Uterus (tissue), 4 donors: ENCODE measurements at places on chromosomes 4 and X. TPM values are rescaled to one million over a fixed set of nuclear protein-coding genes. Genes with fewer than 3 reads are reported as not detected.

The RPL10 gene
- 3,922 TPM for total RNA-seq

GRCh38 chrX:107734646-107735045 is 40.9 kb downstream of the TSC22D3 start:
- no peak overlapping the region for H3K4me3 ChIP-seq
- H3K36me3 ChIP-seq, result no peaks in the 10 kb centered on the region
- no peak for DNase-seq
- H3K27me3 ChIP-seq, result no peaks in the 10 kb centered on the region
- peak overlapping the region; percentile 50 for H3K27ac ChIP-seq
- H3K4me1 ChIP-seq, result peaks cover 4% of the 10 kb centered on the region

GRCh38 chr4:79851625-79852304 is 221.3 kb downstream of the ANTXR2 start:
- no peaks in the 10 kb centered on the region for H3K4me1 ChIP-seq
- H3K4me3 ChIP-seq, result no peak overlapping the region
- no peaks in the 10 kb centered on the region for H3K36me3 ChIP-seq
- H3K27ac ChIP-seq, result no peak overlapping the region

DNA sequence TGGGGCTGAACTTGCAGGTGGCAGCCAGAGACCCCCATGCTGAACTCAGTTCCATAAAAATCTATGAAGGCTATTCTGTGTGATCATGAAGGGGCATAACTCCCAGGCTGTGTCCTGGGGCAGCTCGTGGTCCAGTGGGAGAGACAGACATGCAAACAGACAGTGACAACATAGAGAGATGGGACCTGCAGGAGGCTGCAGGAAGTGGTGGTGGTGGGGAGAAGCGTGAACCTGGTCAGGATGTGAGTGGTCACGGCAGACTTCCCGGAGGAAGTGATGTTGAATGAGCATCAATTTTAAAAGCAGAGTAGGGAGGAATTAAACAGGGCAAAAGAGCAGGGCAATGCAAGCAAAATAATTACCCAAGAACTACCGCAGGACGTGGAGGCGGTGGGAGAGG is 23.2 kb upstream of the SORCS2 start:
- DNase-seq, result no peak
- H3K27me3 ChIP-seq, result no peaks in the 10 kb centered on the region

DNA sequence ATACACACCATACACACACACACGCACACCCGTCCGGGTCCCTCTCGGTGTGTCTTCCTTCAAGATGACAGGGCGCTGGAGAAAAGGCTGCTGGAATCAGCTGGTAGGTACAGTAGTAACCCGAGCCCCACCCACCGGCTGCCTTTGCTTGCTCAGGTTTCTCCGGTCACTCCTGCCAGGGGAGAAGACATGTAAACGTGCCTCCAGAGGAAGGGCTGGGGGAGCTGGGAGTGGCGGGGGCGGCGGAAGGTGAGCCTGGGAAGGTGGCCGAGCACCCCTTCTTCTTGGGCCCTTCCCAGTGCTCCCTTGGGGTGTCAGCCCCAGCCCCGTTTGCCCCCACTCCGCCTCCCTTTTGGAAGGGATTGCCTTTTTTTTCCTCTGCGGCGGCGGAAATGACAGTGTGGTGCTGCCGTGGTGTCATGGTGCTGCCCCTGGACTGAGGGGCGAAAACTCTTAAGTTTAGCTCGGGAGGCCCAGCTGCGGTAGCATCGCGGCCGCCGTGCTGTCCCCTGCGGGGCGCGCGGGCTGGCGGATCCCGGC is at the start of gene MID2:
TSS of gene MID2 (plus strand) at position 169 of the 540 bp plus-strand sequence. CDS start 561 bp downstream, outside the sequence.
- H3K4me3 ChIP-seq, result peak within 1 kb of the TSS; percentile 59
- H3K4me1 ChIP-seq, result no peaks in the 10 kb centered on the region
- no peaks in the 10 kb centered on the region for H3K36me3 ChIP-seq
- no peaks in the 10 kb centered on the region for H3K27me3 ChIP-seq
- H3K27ac ChIP-seq, result peak within 1 kb of the TSS; percentile 94

GRCh38 chr4:71009890-71010588 is 16.6 kb downstream of the DCK start:
- H3K4me1 ChIP-seq, result no peaks in the 10 kb centered on the region
- no peak for DNase-seq
- H3K27me3 ChIP-seq, result no peaks in the 10 kb centered on the region
- no peak overlapping the region for H3K27ac ChIP-seq
- no peak overlapping the region for H3K4me3 ChIP-seq

- H3K27me3 ChIP-seq, result no peaks in the 10 kb centered on the region
- no peak overlapping the region for H3K4me3 ChIP-seq
- DNase-seq, result no peak
- H3K27ac ChIP-seq, result no peak overlapping the region
Measured at GRCh38 chr4:187478292-187479140, 517.1 kb upstream of the ZFP42 start.

GRCh38 chrX:132591719-132592275 is 103.0 kb upstream of the MBNL3 start:
- no peak overlapping the region for H3K4me3 ChIP-seq
- peaks cover 6% of the 10 kb centered on the region for H3K27me3 ChIP-seq
- no peak for DNase-seq
- H3K27ac ChIP-seq, result no peak overlapping the region
- no peaks in the 10 kb centered on the region for H3K36me3 ChIP-seq

DNA sequence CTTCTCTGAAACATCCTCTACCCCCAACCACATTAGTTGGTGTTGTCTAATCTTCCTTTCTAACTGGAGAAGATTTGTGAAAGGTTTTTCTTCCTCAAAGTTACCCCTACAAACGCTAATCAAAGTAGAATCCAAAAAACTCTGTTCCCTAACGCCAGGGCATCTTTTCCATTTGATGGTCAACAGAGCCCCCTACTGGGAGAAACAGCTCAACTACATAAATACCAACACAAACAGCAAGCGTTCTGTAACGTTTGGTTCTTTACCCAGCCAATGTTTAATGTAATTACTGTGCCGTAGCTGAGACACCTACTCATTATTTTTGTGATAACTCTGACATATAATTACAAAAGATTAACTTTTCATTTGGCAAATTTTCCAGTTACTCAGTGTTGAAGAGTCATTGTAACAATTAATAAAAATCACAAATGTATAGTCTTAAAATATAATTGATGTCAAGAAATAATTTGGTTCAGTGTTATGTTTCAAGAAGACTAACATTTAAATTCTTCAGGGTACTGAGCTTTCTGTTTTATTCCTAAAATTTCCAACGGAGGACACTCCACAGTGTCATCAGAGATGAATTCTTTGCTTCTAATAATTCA is 94.9 kb upstream of the TBC1D9 start:
- H3K4me1 ChIP-seq, result no peaks in the 10 kb centered on the region
- no peaks in the 10 kb centered on the region for H3K27me3 ChIP-seq
- peak; percentile 57 for DNase-seq
- no peak overlapping the region for H3K4me3 ChIP-seq
- H3K36me3 ChIP-seq, result no peaks in the 10 kb centered on the region
- H3K27ac ChIP-seq, result no peak overlapping the region
